ENCODE measurements at places on chromosomes 5 and 9.
A peak's percentile ranks its signal among the peaks of the same experiment; 100 is the strongest.

GRCh38 chr9:70352802-70353201 lies 61.7 kb downstream of the KLF9 start:
- DNase-seq, result peak; percentile 8

DNA sequence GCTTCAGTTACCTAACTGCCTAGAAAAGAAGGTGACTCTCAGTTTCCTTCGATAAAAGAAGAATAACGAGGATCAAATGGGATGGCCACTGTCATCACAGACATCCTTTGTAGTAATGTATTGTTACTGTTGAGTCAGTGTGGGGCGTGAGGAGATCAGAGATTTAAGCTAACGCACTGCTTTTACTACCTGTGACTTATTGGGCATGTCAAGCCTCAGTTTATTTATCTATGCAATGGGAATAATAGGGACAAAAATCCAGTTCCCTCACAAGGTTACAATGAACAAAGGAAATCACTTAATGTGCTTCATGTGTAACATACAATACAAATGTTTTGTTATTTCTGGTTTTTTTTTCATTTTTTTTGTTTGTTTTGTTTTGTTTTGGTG lies 255 bp upstream of the TRPM6 start:
- DNase-seq, result no peak

- DNase-seq, result no peak
Observed at GRCh38 chr9:93905473-93906133, 49.6 kb downstream of the BARX1 start.

DNA sequence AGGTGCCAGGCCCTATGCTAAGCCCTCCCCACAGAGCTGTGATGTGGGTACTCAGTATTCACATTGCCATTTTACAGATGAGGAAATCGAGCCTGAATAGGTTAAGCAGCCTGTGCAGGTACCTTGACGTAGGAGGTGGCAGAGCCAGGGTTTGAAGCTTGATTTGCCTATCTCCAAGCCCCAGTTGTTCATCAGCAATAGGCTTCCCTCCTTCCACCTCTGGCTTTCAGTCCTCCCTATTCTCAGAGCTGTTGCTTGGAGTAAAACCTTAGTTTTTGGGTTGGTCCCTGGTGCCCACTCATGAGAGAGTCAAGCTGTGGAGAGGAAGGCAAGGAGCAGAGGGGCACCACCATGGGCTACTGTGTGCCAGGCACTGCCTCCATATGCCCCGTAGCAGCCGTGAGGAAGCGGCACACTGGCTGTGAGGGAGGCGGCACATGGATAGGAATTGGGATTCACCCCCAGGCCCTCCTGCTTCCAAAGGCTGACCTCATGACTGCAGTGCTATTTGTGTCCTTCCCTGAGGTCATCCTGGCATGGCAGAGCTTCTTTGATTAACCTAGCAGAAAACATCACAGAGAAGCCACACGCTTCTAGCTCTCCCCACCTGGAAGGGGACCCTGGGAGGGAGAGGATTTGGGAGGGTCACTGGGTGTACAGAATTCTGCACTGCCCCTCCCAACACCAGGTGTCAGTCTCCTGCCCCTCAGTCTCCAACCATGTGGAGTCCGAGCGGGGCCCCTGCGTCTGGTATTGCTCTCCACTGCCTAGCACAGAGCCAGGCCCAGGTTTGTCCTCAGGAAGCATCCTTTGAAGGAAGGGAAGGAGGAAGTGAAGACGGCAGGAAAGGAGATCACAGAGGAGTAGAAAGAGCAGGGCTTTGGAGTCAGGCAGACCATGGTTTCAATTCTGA lies 109.8 kb downstream of the RGS3 start:
- no peak for DNase-seq

- no peak for DNase-seq
Observed at GRCh38 chr5:20536341-20536740, 548.3 kb upstream of the CDH18 start.

DNA sequence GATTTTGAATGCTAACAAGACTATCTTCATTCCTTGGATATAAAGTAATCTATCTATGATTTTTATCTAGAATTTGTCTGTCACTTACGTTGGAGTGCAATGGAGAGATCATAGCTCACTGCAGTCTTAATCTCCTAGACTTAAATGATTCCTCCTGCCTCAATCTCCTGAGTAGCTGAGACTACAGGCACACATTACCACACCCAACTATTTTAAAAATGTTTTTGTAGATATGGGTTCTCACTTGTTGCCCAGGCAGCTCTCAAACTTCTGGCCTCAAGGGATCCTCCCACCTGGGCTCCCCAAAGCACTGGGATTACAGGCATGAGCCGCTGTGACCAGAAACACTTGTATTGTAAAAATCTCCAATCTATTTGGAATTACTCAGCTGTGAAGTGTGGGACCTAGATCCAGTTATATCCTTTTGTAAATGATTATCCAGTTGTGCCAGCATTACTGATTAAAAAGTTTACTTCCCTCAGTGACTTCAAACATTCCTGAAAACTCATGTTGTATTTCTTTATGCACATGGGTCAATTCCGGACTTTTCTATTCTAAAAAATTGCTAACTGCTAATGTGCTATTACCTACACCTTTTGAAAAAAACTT lies 1793.8 kb upstream of the WWC1 start:
- DNase-seq, result no peak

DNA sequence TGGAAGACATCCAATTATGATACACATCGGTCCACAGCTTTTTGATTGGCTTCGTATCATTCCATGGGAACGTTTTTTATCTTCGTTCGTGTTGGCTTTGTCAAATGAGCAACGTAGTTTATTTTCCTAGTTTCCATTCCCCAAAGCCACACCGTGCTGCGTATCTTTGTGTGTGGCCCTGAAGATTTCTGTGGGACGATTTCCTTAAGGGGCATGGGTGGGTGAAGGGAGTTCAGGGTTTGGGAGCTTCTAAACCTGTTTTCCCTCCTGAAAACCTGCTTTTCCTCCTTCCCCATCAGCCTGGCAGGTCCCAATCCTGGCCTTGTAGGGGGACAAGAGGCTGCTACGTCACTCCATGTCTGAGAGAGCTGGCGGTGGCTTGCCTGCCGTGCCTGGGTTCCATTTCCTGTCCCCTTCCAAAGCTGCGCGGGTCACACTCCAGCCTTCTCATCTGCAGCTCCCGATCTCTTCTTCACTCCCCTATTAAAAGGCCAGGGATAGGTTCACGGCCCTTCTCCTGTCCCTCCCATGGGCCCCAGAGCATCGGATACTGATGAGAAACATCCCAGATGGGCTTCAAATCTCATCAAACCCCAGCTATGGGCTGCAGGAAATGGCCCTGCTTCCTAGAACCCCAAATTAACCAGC lies 23.5 kb upstream of the ASS1 start:
- no peak for DNase-seq

DNA sequence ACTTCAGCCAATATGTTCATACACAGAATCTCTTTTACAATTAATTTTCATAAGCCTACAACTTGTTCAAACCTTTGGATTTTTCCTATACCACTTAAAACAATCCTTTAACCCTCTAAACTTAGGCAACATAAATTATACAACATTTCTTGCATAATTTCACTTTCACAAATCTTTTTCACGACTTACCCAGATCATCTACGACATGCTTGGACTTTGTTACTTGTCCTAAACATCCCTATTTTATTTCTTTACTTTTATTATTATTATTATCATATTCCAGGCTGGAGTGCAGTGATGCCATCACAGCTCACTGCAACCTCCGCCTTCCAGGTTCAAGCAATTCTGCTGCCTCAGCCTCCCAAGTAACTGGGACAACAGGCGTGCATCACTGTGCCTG lies 68.0 kb downstream of the CACNA1B start:
- DNase-seq, result no peak

DNA sequence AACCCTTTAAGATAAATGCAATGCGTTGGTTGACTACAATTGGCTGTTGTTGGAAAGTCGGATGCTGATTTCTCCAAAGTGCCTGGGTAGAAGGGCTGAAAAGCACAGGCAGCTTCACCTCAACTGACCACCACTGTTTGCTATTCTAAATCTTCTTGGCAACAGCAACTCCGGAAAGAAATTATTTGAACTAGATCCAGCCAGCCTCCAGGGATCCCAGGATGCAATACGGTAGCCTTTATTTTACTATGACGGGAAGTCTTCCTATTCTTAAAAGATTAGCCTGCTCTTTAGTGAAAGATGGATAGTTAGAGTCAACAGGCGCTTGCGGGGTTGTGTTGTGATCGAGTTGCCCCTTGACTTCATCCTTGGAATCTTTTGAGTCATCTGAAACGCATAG lies 78.6 kb upstream of the KLF9 start:
- DNase-seq, result no peak

- DNase-seq, result peak; percentile 94
Observed at GRCh38 chr5:173764332-173765028, 123.7 kb upstream of the CPEB4 start.

- peak; percentile 28 for DNase-seq
Observed at GRCh38 chr5:112711436-112711835, 26.2 kb upstream of the APC start.

- DNase-seq, result no peak
Observed at GRCh38 chr9:4353236-4353635, 53.4 kb upstream of the GLIS3 start.

- DNase-seq, result peak; percentile 25
Observed at GRCh38 chr5:1666812-1667588, 132.6 kb downstream of the MRPL36 start.

- no peak for DNase-seq
Observed at GRCh38 chr5:126430631-126431030, 7.4 kb downstream of the GRAMD2B start.

DNA sequence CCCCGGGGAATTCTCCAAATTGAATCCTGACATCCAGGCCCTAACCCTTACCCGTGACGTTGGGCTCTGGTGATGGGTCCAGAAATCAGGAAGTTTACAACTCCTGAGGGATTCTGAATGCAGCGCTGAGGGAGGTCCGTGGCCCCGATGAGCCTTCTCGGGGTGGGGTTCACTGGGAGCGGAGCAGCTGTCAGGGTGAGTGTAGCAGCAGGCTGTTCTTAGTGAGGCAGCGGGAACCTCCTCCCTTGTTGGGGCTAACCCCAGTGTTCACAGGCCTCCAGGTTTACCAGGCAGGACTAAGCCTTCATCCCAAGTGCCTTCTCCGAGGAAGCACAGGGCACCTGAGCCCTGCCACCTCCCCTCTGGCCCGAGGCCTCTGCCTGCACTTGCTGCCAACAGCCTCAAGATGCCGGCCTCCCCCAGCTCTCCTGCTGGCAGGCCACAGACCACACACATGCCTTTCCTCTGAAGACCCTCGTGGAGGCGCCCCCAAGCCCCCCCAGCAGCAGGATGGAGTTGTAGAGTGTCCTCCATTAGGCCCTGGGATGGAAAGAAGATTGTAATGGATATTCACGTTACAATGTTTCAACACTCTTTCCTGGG lies 7.3 kb upstream of the ADAMTS16 start:
- no peak for DNase-seq

DNA sequence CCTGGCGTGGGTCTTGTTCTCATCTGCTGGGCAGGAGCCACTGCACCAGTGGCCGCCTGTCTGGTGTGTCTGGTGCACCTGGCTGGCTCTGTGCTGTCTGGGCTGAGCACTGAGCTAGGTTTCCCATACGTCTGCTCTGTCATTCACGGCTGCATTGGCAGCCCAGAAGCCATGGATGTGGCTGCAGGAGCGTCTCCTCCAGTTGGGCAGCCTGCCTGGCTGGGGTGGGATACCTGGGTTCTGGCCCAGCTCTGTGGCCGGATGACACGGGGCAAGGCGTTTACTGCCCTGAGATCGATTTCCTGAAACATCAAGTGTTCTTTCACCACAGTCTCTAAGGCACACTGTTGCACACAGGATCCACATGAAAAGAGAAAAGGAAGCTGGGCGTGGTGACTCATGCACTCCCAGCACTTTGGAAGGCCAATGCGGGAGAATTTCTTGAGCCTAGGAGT lies 25.5 kb upstream of the SLC25A51 start:
- DNase-seq, result peak; percentile 78

DNA sequence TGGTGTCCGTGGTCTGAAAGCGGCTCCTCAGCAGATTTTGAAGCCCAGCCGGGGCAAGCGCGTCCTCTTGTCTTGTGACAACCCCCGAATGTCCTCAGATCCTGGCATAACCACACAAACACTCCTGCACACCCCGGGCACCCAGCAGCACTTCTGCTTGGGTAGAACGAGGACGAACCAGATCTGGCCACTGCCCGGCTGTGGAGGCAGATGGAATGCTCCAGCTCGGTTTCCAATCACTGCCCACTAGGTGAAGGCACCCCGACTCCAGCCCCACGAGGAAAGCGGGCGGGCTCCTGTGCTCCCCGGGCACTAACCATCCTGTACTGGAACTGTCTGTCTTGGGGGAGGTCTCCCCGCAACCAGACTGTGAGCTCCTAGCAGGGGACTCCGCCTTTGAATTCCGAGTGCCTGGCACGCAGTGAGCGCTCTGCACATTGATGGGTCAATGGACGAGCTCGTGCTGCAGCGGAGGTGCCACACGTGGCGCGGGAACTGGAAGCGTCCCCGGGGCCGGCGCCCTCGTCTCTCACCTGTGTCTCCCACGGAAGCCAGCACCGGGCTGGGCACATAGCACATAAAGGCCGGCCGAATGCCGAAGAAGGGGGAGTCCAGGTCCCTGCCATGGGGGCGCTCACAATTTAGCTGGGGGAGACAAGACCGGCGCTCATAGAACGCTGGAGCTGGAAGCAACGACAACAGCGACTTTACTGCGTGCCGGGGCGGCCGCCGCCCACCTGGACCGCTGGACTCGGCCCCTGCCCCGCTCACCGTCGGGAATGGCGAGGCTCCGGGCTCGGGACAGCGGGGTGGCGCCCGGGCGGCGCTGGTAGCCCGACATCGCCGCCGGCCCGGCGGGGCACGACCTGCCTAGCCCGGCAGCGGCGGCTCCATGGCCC lies 608 bp downstream of the ENTR1 start:
- DNase-seq, result peak; percentile 25

DNA sequence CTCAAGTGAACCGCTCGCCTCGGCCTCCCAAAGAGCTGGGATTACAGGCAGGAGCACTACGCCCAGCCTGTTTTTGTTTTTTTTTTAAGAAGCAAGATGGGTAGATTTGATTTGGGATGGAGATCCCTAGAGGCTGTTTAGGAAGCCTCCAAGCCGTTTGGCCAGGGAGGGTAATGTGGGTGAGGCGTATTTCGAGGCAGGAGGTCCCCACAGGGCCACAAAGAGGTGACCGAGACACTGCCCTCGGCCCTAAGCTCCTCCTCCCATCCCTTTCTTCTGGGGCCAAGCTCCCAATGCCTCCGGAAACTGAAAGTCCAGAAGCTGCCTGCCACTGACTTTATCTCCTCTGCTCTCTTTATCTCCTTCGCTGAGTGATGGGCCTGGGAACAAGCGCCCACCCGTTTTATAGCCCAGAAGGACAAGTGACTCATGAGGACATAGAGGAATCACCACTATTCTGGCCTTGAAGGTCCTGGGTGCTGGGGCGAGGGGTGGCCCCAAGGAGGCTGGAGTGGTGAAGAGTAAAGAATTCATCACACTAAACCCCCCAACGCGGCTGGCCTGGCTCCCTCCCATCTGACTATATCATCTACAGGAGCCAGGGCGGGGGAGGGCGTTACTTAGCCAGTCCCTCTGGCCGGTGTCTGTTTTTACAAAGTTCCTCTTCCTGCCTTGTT lies 2.0 kb upstream of the RALGDS start:
- peak; percentile 55 for DNase-seq

GRCh38 chr5:44365345-44365744 lies 23.9 kb downstream of the FGF10 start:
- DNase-seq, result no peak

Data from suppressor macrophage treated with lipopolysaccharide for 1 hour (primary cell).